ENCODE measurements at places on chromosomes 6 and 20.

DNA sequence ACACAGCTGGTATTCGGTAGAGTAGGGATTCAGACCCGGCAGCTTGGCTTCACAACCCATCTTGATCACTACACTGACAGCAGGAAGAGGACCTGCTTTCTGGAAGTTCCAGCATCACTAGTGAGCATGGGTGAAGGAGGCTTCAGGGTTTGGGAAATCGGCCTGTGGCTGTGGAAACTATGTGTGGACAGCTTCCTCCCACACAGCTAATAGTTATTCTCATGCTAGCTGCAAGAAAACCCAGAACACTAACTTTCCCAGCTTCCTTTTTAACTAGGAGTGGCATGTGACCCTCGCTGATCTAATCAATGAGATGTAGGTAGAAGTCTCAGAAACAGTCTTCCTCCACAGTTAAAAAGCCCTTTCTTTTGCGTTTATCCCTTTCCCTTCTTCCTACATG lies 36.3 kb upstream of the SIRPA start:
- no peak for DNase-seq

DNA sequence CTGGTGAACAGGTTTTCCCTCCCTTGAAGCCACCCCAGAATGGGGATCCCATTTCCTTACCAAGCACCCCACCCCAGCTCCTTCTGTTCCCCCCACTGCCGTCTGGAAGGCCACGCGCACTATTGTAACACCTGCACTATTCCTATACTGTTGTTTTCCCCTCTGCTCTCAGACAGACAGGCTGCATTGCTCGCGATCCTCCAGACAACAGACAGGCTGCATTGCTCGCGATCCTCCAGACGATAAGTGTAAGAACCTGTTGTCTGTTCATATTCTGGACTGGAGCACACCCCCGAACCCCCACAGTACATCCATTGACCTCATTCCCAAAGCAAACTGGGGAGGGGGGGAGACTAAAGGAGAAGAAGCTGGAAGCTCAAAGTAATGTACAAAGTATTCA lies 72.7 kb downstream of the LY86 start:
- no peak for DNase-seq

DNA sequence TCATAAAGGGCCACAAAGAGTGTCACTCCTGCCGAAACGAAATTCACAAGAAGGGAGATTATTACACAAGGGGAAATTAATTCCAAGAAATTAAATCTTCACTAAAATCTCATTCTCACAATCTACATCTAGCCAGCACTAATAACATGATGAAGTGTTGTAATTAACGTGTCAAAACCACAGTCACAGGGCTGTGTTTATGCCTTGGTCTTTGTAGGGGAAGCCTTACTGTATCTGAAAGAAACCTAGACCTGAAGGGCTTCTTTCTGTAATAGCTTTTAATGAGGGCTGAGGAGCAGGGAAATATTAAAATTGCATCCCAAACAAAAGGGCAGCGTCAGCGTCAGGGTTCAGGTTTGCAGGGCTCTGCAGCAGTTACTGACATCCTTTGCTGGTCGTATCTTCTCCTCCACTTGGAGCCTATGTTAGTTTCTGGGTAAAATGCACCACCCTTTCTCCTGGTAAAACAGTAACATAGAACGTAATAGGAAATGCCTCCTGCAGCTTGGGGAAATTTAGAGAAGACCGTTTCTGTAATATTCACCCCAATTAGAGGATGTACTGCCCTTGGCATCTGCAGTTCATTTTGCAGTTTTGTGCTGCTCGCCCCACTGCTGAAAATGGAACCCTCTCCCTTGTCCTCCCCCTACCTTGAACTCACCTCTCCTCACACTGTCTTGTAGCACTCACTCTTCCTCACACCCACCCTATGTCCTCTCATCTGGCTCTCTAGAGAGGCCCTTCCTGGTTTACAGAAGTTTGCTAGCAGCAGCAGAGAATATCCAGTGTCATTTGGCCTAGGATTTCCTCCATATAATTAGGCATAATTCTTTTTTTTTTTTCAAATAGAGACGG lies 109.0 kb upstream of the TRAF3IP2 start:
- no peak for DNase-seq

DNA sequence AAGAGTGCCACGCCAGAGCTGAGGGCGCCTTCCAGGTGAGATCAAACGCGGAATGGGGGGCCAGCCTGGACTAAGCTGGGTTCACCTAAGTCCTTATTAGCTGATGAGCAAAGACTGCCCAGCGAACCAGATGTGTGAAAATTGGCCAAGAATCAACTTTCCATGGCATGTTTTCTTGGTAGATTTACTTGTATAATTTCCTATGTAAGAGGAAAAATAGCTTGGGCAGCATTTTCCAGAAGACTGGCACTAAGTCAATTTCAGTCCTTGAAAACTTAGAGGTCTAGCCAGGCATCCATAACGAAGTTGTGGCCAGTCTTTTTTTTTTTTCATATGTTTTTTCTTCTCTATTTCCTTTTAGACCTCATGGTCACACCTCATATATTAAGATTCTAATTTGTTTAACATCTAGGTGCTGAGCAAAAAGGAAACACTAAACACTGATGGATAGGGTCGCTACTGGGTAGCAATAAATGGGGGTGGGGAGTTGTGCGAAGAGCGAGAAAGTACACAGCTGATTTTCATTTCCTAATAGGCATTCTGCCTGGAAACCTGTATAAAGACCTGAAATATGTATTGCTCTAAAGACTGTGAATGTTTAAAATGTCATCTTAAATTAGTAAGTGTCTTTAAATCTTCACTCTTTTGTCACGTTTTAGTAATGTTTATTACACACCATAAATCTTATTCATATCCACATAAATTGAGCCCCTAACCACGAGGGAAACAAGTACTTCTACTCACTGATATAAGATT lies 188.8 kb downstream of the CD83 start:
- no peak for DNase-seq

DNA sequence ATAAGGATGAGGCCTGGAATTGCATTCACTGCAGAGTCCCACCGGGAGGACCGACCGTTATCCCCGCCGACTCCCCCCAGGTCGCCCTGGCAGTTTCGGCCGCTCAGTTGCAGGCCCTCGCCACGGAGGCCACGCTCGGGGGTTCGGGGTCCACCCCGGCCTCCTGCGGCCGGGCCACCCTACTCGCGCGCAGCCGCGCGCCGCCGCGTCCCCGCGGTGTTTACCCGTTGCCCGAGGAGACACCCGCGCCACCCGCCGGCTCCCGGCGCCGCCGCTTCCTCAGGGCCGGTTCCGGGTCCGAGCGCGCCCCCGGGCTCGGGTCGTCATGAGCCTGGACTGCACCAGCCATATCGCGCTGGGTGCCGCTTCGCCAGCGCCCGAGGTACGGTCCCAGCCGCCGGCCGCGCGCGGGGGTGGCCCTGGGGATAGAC lies at the start of gene CCDC170:
CCDC170 (plus strand) TSS at position 214 of the 431 bp plus-strand sequence; CDS start at position 326, 112 bp downstream.
- peak; percentile 30 for DNase-seq

- no peak for DNase-seq
Observed at GRCh38 chr20:36988494-36988966, 37.0 kb upstream of the SAMHD1 start.

DNA sequence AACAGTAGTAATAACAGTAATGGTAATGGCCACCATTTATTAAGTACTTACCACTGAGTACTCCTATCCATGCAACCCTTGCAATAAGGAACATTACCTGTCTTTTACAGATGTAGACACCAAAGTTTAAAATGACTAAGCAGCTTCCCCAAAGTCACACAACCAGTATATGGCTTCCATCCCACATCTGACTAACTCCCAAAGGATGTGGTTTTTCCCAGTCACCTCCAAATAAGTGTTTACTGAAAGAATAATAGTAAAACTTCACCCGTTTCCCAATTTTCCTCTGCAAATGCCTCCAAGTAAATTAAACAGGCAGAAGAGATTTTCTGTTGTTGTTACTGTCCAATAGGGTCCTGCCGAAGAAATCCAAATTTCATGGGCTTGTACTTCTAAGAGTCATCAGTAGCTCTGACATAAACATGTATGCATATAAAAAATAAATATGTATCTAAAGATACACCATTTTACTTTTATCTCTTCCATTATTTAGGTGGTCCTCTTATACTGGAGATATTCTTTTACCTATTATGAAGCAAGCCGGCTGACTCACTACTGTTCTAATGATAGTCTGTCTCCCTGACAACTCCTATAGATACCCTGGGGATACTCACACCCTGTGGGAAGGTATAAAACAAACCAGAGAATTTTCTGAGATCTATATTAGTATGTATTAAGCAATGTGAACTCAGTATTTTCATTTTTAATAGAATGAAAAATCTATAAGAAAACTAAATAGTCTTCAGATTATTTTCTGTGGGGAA lies 77.9 kb upstream of the ID4 start:
- DNase-seq, result no peak

GRCh38 chr6:1832358-1832757 lies 222.6 kb downstream of the FOXC1 start:
- DNase-seq, result no peak

GRCh38 chr6:163485388-163485851 lies 70.9 kb downstream of the QKI start:
- DNase-seq, result no peak

- no peak for DNase-seq
Observed at GRCh38 chr6:158439255-158439654, 120.6 kb upstream of the TMEM181 start.

DNA sequence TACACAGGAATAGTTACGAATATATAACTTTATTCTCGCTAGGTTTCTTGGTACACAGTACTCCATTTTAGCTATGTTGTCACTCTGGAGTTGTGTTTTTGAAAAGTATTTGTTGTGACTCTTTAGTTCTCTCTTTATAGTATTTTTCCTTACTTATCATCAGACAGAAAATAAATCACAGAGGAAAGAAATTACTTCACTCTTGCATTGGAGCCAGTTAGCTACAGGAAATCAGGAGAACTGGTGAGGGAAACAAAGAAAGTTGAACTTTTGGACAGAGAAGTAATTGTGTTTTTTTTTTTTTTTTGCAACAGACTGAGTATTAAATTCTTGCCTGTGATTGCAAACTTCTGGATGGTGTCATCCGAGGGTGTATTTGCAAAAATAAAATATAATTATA lies 33.9 kb downstream of the DSE start:
- DNase-seq, result no peak

DNA sequence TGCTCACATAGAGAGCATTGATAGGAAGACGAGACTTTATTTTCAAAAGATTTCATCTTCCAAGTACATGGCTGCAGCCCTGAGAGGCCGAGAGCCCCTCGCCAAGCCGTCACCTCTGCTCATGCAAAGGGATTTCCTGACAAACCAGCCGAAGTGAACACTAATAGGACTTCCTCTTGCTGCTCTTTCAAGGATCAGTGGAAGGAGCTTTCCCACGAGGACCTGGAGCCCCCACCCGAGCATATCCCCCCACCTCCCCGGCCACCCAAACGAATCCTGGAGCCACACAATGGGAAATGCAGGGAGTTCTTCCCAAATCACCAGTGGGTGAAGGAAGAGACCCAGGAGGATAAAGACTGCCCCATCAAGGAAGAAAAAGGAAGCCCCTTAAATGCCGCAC lies 69.3 kb downstream of the PTPN1 start:
- DNase-seq, result no peak

DNA sequence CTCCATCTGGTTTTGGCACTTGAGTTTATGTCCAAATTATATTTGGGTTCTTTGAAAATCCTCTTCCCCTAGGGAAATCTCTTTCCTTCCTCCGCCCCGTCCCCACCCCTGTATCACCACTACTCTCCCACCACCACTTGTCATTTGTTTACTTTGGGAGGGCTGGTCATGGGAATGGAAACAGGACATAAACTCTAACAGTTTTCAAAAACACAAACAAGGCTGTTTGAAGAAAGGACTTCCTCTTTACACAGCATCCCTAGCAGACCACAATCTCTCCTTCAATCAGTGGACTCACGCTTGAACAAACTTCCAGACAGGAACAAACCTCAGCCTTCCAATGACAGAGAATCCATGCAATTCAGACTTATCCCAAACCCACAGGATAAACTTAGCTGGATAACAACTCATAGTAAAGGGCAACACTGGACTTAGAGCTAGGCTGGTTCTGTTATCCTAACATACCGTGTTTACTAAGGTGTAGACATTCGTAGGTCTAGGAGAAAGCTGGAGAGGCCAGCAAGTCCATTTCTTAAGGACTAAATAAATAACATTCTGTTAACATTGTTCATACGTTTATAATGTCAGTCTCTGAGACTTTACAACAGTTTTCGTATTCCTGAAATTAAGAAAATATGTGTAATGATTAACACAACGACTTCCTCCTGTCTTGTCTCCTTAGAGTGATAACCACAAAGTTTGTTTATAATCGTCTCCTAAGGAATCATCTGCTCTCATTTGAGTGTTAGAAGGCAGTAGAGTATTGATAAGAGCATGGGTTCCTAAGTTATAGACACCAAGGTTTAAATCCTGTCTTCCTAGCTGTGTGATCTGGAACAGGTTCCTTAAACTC lies 44.1 kb upstream of the CTAGE9 start:
- DNase-seq, result no peak

GRCh38 chr6:152136449-152136825 lies 329.0 kb downstream of the ESR1 start:
- DNase-seq, result peak; percentile 83

DNA sequence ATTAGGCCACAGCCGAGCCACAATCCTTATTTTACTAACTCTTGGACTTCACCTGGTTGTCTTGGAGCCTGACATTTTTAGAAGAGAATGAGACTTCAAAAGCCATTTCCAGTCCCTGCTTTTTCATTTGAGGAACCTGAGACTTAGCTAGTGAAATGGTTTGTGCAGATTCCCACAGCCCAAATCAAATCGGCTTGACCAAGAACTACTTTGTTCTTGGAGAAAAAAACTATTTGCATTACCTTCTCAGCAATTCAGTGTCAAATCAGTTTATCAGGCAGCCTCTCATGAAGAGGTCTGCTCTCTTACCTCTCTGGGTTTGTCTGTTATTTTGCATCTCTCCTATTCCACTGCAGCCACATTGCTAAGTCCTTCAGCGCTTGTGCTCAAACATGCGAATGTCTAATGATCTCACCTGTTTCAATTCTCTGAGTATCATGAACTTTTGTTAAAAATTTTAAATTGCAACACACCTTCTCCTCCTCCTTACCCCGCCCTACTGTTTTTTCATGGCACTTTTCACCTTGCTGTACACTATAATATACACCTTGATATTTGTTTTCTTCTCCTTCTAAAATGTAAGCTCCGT lies 573 bp upstream of the IFNGR1 start:
- DNase-seq, result no peak

GRCh38 chr6:124073021-124073420 lies 269.4 kb downstream of the NKAIN2 start:
- no peak for DNase-seq

- no peak for DNase-seq
Observed at GRCh38 chr6:128803911-128804310, 79.0 kb upstream of the LAMA2 start.

- DNase-seq, result no peak
Observed at GRCh38 chr6:160774399-160774798, 72.4 kb downstream of the PLG start.

All from NCI-H774 (cell line).